ENCODE measurements at places on chromosomes 2 and 18.

DNA sequence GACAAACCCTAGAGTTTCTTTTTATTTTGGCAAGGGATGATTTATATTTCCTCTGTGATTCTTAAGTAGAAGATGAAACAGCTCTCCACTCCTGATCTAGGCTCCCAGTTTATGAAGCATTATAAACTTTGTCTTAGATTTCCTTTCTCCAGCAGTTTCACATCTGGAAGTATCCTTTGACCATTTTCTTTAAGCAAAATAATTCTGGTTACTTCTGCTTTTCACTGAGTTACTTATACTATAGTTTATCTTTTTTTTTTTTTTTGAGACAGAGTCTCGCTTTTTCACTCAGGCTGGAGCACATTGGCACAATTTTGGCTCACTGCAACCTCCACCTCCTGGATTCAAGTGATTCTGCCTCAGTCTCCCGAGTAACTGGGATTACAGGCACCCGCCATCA, 45.5 kb downstream of the KCMF1 start:
- no peak for DNase-seq

DNA sequence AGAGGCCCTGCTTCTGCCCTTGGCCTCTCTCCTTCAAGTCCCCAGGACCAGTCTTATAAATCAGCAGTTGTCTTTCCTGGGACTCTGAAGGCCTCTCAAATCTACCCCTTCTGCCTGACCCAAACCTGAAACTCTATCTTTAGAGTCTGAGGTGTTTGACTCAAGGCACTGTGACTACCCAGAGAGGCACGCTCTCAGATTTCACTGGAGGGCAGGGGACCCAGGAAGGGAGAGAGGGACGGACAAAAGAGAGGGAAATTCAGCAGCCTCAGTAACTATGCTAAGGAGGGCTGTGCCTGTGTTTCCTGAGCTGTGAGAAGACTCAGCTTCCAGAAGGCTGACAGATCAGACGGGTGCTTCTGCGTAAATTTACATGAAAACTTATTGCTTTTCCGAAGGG, 217.8 kb downstream of the HAUS1 start:
- DNase-seq = no peak

DNA sequence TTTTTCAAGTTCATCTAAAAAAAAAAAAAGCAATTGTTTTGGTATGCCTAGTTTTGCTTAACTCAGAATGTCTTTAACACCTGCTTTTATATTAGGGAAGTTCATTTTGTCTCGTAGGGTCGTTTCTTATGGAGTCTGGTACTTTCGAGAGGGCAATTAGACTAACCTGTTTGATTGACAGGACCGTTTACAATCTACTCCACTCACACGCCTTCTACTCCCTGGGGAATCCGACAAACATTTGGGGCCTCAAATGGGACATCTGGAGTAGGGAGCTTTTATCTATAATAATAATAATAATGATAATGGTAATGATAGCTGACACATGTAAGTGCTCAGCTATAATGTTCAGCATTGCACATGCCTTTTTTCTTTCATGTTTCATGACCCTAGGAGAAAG, 261.6 kb upstream of the RASGRP3 start:
- DNase-seq = no peak

- no peak for DNase-seq
These were observed 109.4 kb downstream of the CERS6 start for GRCh38 chr2:168565512-168565911.

- no peak for DNase-seq
These were observed 5.6 kb downstream of the TMEM247 start for GRCh38 chr2:46485002-46485401.
